ENCODE measurements at places on chromosomes 11 and 22. TPM values are rescaled to one million over a fixed set of nuclear protein-coding genes. Genes with fewer than 3 reads are reported as not detected.

DNA sequence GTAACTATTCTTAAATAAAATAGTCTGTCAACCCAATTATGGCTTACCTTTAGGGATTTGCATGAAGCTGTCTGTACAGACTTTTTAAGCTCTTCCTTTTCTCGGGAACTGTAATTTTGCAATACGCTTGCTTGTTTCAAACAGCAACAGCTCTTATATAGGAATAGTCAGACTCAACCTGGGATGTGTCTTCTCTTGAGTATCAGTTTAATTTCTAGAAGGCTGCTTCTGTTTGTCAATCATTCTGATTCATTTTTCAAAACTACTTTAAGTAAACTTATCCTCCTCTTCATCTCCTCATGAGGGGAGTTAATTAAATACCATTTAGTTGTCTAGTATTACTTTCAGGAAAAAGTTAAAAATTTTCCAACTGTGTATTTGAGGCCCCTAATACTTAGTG lies at the start of gene OR10AG1:
Gene OR10AG1, minus strand, starts transcription at position 101 of the 400 bp plus-strand sequence. Its CDS starts 38 bp downstream, at position 63.
- no peak within 1 kb of the TSS for H3K27ac ChIP-seq
- H3K27me3 ChIP-seq = no peaks in the 10 kb centered on the region
- H3K36me3 ChIP-seq = no peaks in the 10 kb centered on the region
- H3K4me1 ChIP-seq = no peaks in the 10 kb centered on the region

SLC6A5 gene
- not detected for total RNA-seq

DNA sequence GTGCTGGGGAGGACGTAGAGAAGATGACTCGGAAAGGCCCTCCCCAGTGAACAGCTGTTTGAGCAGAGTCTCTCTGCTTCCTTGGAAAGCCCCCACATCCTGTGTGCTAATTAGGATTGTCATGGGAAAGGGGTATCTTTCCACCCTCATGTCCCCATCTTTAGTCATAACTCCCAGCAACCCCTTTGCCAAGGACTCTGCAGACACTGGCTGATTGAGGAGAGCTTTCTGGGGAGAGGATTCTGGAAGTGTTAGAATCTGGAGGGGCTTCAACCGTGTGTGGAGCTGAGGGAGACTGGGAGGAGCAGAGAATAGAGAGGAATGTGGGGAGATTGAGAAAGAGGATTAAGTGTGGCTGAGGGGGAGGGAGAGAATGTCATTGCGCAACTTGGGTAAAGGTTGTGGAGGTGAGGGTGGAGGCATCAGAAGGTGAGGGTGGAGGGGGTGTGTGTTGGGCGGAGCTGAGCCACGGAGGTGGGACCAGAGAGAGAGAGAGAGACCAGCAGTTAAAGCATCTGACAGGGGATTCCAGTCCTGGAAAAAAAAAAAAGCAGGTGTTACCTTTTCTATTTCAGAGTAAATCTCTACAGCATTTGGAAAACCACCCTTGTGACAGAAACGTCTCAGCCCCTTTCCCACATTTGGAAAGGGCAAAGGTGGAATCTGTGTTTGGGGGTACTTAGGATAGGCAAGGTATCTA lies 2.2 kb downstream of the DTX4 start:
- H3K4me3 ChIP-seq = no peak overlapping the region
- H3K36me3 ChIP-seq = no peaks in the 10 kb centered on the region
- H3K4me1 ChIP-seq = peaks cover 9% of the 10 kb centered on the region
- no peak for DNase-seq
- no peak overlapping the region for H3K27ac ChIP-seq
- peaks cover 9% of the 10 kb centered on the region for H3K27me3 ChIP-seq

SCGB2A2 gene
- total RNA-seq = not detected

DNA sequence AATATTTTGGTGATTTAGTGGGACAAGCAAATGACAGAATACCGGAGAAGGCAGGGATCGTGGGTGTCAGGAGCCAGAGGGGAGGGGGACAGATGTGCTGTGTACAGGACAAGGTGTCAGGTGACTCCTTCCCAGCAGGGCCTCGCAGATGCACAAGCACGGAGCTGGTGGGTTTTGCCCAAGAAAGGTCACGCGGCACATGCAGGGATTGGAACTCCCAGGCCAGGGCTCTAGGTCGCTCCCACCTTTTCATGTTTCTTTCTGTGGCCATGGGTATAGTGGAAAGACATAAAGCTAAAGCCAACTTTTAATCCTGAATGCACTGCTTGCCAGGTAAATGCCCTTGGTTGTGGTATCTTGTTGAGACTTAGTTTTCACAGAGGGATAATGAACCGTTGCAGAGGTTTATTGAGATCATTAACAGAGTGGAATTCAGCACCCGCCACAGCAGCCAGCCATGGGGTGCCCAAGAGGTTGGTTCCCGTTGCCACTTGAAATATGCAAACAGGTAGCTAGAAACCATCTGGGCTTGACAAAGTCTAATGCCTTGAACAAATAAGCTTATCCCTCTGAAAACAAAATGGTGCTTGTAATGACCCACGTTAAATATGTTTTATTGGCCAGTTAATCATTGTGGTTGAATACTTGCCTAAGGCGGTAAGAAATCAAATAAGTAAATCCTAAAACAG lies 10.1 kb downstream of the C22orf23 start:
- no peak for DNase-seq
- H3K36me3 ChIP-seq = no peaks in the 10 kb centered on the region
- no peak overlapping the region for H3K27ac ChIP-seq
- H3K27me3 ChIP-seq = no peaks in the 10 kb centered on the region

- no peaks in the 10 kb centered on the region for H3K27me3 ChIP-seq
- H3K4me3 ChIP-seq = no peak overlapping the region
- DNase-seq = no peak
- no peaks in the 10 kb centered on the region for H3K4me1 ChIP-seq
Measured at GRCh38 chr11:92843455-92843854, 126.0 kb upstream of the MTNR1B start.

ADM gene
- total RNA-seq = 0.24 TPM

DNA sequence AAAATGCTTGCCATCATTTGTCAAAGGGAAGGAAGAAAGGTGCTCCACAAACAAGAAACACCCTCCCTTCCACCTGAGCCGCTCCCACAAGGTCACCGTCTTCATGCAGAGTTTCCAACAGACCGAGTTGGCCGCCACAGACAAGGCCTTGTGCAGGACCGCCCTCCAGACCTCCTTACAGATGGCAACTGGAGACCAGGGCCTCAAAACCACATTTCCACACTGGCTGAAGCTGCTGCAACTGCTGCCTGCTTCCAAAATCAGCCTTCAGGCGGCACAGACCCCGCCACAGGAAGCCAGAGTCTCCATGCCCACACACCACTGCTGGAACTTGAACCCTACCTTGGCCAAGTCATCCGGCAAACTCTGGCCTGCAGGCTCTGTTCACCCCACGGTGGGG lies 6.3 kb downstream of the DEAF1 start:
- no peak overlapping the region for H3K27ac ChIP-seq
- H3K27me3 ChIP-seq = no peaks in the 10 kb centered on the region
- no peak overlapping the region for H3K4me3 ChIP-seq
- DNase-seq = no peak

DNA sequence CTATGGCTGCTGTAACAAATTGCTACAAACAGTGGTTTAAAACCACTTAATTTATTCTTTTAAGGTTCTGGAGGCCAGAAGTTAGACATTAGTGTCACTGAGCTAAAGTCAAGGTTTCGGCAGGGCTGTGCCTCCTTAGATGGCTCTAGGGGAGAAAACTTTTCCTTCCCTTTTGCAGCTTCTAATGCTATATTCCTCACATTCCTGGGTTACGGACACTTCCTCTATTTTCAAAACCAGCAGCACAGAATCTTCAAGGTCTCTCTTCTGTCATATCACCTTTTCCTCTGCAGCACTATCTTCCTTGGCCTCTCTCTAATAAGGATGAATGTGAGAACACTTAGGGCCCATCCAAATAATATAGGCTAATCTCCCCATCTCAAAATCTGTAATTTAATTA lies 87.0 kb downstream of the C11orf87 start:
- DNase-seq = no peak
- no peak overlapping the region for H3K27ac ChIP-seq
- H3K27me3 ChIP-seq = no peaks in the 10 kb centered on the region
- no peaks in the 10 kb centered on the region for H3K4me1 ChIP-seq

GRCh38 chr11:101254037-101254436 lies 124.4 kb upstream of the PGR start:
- no peak for DNase-seq
- H3K4me3 ChIP-seq = no peak overlapping the region
- H3K27me3 ChIP-seq = no peaks in the 10 kb centered on the region
- no peaks in the 10 kb centered on the region for H3K36me3 ChIP-seq
- H3K4me1 ChIP-seq = no peaks in the 10 kb centered on the region
- no peak overlapping the region for H3K27ac ChIP-seq

DNA sequence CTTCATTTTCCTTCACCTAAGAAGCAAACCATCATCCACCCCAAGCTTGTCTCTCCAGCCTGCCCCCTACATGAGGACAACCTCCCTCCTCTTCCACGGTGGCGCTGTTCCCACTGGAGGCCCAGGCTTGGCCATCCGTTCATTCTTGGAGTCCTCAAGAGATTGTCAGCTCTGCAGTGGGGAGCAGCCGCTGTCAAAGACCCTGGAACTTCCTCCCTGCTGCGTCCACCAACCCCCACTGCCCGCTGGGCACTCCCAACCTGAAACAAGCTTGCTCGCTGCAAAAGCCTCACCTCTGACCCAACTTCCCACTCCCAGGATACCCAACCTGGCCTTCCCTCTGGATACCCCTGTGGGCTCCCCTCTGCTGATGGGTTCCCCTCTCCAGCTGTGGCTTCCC lies 10.4 kb upstream of the CD81 start:
- no peak overlapping the region for H3K4me3 ChIP-seq
- H3K27ac ChIP-seq = no peak overlapping the region

GRCh38 chr11:30006876-30007275 lies 10.0 kb downstream of the KCNA4 start:
- no peaks in the 10 kb centered on the region for H3K27me3 ChIP-seq
- no peak for DNase-seq
- H3K27ac ChIP-seq = no peak overlapping the region
- no peaks in the 10 kb centered on the region for H3K4me1 ChIP-seq
- no peaks in the 10 kb centered on the region for H3K36me3 ChIP-seq
- H3K4me3 ChIP-seq = no peak overlapping the region

DNA sequence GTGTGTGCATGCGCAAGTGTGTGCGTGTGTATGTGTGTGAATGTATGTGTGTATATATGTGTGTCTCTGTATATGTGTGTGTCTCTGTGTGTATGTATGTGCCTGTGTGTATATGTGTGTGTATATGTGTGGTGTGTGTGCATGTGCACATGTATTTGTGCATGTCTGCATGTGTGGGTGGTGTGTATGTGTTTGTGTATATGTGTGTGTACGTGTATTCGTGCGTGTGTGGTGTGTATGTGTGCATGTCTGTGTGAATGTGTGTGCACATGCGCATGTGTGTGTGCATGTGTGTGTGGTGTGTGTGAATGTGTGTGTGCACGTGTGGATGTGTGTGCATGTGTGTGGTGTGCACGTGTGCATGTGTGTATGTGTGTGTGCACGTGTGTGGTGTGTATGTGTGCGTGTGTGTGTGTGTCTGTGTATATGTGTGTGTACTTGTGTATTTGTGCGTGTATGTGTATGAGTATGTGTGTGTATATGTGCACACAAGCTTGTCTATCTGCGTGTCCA lies 71.4 kb downstream of the SCN3B start:
- no peaks in the 10 kb centered on the region for H3K27me3 ChIP-seq
- no peak overlapping the region for H3K4me3 ChIP-seq
- H3K27ac ChIP-seq = no peak overlapping the region
- H3K4me1 ChIP-seq = no peaks in the 10 kb centered on the region
- no peaks in the 10 kb centered on the region for H3K36me3 ChIP-seq

DNA sequence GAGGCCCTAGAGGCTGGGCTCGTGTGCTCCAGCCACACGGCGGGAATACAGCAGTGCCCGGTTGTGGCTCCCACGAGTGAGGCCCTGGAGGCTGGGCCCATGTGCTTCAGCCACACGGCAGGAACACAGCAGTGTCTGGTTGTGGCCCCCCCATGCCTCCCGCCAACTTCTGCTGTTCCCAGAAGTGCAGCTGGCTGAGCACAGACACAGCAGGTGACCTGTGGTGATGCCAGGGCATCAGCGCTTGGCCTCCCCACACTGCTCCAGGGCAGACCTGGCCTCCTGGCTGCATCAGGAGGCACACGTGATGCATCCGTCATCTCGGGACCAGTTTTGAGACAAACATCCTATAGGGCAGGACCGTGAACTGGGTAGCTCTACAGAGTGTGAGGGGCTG lies 110.3 kb downstream of the KCNQ1OT1 start:
- DNase-seq = no peak
- no peak overlapping the region for H3K4me3 ChIP-seq
- H3K27ac ChIP-seq = no peak overlapping the region
- no peaks in the 10 kb centered on the region for H3K27me3 ChIP-seq
- H3K4me1 ChIP-seq = no peaks in the 10 kb centered on the region
- H3K36me3 ChIP-seq = no peaks in the 10 kb centered on the region

DNA sequence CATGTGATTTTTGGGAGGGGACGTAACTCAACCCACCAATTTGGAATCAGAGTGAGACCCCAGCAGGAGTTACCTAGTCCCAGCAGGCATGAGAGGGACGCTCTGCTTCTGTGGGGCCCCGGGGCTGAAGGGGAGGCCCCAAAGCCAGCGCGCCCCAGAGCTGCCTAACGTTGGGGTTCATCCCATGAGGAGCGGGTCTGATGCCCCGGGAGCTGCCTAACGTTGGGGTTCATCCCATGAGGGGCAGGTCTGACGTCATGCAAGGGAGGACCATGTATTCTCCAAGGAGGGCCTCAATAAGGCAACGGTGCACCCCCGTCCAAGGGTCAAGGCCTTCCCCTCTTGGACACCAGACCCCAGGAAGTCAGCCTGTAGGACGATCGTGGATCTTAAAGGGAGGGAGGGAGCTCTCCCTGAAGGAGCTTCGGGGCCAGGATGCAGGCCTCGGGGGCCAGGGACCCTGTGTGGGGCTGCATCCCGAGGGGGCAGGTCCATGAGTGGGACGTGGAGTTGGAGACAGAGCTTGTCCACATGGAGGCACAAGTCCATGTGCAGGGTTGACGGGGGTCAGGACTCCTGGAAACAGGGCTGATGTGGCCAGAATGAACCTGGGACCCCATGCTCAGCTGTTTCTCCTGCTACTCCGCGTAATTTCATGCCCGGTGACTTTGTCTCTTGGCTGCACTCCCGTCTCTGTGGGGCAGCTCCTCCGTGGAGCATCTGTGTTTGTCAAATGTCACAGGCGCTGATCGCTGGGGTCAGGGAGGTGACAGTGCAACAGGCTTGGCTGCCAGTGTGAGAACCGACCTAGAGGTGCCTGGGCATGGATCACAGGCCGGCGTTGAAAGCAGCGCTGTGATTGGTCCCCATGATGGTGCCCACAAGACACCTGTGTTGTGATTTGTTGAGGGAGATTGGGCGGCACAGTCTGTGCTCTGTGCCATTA lies 1029.1 kb downstream of the BRD1 start:
- no peaks in the 10 kb centered on the region for H3K36me3 ChIP-seq
- no peak for DNase-seq
- H3K4me1 ChIP-seq = no peaks in the 10 kb centered on the region
- no peaks in the 10 kb centered on the region for H3K27me3 ChIP-seq
- no peak overlapping the region for H3K4me3 ChIP-seq
- H3K27ac ChIP-seq = no peak overlapping the region
